ENCODE measurements at places on chromosomes 16 and 17. TPM values are rescaled to one million over a fixed set of nuclear protein-coding genes. Genes with fewer than 3 reads are reported as not detected.

DNA sequence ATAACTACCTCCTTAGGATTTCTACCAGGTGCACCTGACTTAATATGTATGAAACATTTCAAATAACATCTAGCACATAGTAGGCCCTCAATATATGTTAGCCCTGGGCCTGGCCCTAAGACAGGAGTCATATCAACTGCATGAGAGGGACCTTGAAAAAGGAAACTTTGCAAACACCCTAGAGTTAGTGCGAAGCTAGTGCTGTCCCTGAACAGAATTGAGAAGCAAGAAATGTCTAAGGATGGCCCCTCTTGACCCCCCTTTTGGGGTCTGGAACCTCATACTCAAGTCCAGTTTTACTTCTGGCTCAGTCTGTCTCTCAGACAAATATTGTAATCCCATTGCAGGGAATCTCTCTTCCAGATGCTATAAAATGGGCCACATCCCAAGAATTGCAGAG is 80.5 kb downstream of the CBLN1 start:
- no peak for DNase-seq

GRCh38 chr17:2058586-2059546 is 4.0 kb downstream of the HIC1 start:
- peak; percentile 81 for DNase-seq

- DNase-seq, result no peak
Measured at GRCh38 chr17:69111794-69112193, 29.9 kb downstream of the ABCA6 start.

Gene SF3B3
- 107 TPM for total RNA-seq

GRCh38 chr17:46191322-46192188 is 1.7 kb downstream of the KANSL1 start:
- DNase-seq, result peak; percentile 42
